ENCODE measurements at places on chromosomes 12 and 14. TPM values are rescaled to one million over a fixed set of nuclear protein-coding genes. Genes with fewer than 3 reads are reported as not detected.

DNA sequence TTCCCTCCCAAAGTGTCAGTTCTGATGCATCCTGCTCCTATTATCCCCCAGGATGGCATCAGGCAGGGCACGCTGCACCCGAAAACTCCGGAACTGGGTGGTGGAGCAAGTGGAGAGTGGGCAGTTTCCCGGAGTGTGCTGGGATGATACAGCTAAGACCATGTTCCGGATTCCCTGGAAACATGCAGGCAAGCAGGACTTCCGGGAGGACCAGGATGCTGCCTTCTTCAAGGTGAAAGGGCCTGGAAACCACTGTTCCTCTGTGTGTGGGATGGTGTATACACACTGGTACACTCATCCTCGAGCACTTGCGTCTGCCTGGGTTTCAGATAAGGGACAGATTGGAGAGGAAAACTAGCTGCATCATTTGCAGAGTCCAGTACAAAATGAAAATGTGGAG lies 1.0 kb downstream of the IRF9 start:
- DNase-seq: peak; percentile 44

DNA sequence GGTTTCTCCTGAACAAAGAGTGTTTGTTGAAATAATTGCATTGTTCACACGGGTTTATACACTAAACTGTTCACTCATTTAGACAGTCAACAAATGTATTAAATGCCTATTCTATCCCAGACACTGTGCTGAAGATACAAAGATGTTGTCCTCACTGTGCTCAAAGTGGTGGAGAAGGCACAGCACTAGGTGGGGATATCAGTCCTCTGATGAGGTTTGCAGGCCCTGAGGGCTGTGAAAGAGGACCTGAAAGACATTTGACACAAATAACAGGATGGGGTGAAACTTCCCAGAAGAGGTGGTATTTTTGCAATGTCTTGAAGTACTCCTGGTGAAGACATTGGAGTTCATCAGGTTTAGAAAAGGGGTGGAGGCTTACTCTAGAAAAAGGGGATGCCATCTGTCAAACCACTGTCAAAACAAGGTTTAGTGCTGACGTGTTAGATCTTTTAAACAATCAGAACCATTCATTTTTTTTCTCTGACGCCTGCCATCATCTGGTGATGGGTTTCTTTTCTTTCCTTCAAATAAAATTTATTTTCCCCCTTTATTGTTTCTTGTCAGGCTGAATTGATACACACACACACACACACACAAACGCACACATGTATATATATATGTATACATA lies 69.5 kb downstream of the ACSS3 start:
- DNase-seq: no peak

GRCh38 chr14:20387576-20387975 lies 25.7 kb downstream of the TEP1 start:
- no peak for DNase-seq

GRCh38 chr12:68915055-68915454 lies 17.9 kb downstream of the CPM start:
- DNase-seq: peak; percentile 90

DNA sequence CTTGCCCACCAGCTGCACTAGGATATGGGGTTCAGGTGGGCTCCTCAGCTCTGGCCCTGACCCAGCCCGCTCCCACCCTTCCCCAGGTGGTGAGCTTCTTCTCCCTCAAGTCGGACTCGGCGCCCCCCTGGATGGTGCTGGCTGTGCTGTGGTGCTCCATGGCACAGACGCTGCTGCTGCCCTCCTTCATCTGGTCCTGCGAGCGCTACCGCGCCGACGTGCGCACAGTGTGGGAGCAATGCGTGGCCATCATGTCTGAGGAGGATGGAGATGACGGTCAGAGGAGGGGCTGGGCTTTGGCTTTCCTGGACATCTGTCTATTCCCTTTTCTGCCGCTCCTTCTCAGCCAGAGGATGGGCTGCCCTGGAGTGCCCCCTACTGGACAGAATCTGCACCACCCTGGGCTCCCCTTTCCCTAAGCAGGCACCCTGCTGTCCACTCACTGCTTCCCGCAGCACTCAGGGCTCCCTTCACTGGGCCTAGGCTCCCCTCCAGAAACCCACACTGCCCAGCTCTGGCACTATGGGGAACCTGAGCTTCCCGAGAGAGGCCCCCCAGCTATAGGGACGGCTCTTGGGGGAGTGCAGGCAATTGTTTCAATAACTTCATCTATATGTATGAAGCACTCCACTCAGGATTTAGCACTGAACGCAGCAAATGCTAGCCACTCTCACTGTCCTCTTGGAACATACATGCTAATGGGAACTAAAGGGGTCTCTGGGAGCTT lies 2.6 kb upstream of the P3H3 start:
- DNase-seq: peak; percentile 84

DNA sequence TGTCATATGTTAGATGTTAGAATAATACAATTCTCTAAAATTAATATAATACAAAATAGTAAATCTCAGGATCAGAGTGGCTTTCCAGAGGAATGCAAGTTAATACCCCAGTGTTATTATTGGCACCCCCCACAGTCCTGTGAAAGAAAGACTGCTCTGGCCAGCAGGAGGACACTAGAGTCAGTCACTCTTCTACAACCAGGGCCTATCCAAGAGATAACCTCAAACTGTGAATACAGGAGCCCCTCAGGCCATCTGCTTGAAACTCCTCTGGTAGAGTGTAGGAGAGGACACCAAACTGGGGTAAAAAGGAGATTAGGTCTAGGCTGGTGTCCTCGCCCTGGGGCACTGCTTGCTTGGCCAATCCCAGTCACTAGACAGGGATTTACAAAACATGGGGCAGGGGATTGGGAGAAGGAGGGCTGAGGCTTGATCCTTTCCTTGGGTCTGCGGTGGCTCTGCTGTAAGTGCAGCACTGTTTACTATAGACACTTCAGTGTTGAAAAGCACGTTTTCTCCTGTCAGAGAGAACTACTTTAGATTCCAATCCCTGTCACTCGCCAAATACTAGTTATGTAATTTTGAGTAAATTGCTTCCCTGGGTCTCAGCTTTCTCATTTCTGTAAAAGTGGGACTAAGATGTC lies 44.5 kb upstream of the PTPRR start:
- no peak for DNase-seq

The PDE3A gene
- total RNA-seq: 16.2 TPM

The ARHGEF40 gene
- total RNA-seq: 71.9 TPM

The RPGRIP1 gene
- total RNA-seq: not detected

- DNase-seq: no peak
These were observed 7.2 kb upstream of the TBX3 start for GRCh38 chr12:114691196-114691595.

DNA sequence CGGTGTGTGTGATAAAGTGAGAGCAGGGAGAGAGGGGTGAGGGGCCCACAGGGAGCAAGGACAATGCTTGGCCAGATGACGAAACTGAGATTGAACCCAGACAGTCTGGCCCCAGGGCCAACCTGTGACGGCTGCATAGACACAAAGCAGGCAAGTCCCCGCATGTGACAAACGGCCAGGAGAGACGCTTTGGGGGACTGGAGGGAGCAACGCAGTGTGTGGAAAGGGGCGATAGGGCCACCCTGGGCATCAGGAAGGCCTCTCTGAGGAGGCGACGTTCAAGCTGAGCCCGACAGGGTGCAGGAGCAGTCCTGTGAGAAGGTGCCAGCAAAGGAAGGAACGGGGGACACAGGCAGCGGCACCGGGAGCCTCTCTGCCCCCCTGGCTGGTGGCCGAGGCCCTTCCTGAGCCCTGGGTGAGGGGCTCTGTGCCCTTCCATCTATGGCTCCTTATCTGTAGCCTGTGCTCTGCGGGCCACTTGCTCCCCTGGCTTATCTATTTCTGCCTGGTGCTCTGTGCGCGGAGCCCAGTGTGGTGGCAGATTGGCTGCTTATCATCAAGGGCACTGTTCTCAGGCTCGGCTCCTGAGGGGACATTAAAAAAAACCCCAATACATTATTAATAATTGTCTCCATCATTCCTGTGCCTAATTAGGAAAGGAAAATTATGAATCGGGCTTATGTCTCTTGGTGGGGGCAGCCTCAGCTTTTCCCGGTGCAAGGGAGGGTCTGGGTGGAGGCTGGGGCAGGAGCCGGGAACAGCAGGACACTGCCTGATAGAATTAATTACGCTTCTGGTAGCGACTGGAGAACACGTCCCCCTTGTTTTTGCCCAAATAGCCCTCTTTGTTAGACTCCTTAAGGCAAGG lies 39.8 kb downstream of the PRIMA1 start:
- no peak for DNase-seq

The IFI27 gene
- total RNA-seq: 78.2 TPM

DNA sequence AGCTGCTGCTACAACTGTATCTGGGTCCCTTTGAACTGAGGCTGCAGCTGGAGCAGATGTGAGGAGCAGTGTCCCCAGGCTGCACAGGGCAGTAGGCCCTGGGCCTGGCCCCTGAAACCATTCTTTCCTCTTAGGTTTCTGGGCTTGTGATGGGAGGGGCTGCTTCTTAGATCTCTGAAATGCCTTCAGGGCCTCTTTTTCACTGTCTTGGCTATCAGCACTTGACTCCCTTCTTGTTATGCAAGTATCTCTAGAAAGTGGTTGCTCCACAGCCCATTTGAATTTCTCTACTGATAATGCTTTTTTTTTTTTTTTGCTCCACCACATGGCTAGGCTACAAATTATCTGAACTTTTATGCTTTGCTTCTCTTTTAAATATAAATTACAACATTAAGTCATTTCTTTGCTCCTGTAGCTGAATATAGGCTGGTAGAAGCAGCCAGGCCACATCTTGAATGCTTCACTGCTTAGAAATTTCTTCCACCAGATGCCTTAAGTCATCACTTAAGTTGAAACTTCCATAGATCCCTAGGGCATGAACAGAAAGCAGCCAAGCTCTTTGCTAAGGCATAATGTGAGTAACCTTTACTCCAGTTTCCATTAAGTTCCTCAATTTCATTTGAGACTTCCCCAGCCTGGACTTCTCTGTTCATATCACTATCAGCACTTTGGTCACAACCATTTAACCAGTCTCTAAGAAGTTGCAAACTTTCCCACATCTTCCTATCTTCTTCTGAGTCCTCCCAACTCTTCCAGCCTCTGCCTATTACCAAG lies 41.1 kb downstream of the ACSM4 start:
- DNase-seq: no peak

DNA sequence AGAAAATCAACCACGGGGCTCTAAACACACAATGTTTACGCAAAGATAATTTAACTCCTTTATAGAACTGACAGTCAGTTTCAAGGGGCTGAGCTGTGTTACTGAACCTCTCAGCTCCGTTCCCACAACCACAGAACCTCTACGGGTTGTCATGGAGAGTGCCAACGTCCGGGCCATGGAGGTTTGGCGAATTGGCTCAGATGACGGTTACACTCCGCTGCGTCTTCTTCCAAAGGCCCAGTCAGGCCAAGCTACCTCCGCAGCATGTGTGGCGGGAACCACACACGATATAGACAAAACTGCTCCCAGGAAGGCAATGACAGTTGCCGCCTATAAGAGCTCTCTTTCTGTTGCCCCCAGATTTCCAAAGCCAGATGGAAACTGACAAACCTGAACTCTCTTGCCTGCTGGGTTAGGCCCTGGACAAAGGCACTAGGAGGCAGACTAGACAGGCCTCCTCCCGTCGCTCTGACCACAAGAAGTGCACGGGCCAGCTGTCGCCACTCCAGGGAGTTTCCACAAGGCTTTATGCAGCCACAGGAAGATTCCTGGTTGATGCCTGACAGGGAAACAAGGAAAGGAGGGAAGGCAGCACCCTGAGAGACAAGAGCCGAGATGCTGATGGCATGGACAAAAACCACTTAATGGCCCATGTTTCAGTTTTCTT lies 30.3 kb downstream of the CCDC88C start:
- peak; percentile 49 for DNase-seq

- peak; percentile 48 for DNase-seq
These were observed 20.0 kb downstream of the GAS2L3 start for GRCh38 chr12:100593490-100593889.

The PLEKHG7 gene
- not detected for total RNA-seq

- DNase-seq: no peak
These were observed 331.6 kb upstream of the STXBP6 start for GRCh38 chr14:25381498-25381897.

DNA sequence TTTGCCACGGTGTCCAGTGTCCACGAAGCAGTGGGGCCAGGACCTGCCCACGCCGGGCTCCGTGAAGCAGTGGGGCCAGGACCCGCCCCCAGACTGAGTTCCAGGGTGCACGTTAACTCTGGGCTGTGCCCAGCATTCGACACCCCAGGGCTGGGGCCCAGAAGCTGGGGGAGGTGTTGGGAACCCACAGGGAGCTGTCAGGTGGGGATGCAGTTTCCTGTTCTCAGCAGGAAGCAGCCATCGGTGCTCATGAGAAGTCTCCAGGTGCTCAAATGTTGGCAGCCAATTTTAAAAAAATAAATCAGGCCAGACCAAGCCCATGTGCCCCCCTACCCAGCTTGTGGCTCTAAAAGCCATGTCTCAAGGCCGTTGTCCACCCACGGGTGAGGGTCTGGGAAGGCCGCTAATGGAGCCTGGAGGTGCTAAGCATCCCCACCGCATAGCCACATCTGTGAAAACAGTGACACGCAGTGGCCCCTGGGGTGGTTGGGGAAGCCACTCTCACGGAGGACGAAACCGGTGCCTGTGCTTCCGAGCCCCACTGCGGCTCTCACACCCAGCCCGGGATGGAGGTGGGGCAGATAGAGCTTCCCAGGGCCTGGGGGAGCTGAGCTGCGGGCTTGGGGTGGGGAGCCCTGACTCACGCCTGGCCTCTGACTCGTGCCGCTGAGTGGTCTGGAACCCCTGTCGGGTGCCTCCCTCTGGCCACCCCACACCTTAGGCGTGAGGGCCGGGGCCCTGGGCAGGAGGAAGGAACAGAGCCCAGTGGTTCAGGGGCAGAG lies 53.5 kb downstream of the FBRSL1 start:
- no peak for DNase-seq

- DNase-seq: peak; percentile 31
These were observed 19.9 kb downstream of the PTGER2 start for GRCh38 chr14:52333823-52334657.

The SMAGP gene
- 29.3 TPM for total RNA-seq

DNA sequence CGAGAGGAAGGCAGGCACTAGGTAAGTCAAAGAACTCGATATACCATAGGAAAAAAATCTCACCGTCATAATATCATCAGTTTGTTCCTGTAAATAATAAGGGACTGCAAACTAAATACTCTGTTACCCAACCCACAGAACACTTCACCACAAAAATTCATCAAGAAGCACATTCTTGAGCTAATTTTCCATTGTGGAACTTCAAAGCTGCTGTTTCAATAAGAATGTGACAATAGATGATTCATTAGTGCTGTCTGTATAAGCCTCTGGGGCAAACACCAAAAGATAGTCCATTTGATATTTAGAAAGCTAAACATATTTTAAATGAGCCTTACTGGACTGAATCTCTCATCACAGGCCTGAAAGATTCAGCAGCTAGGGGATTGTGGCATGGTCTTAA lies 219.4 kb downstream of the KSR2 start:
- DNase-seq: no peak

The MAP3K9 gene
- 0.33 TPM for total RNA-seq

DNA sequence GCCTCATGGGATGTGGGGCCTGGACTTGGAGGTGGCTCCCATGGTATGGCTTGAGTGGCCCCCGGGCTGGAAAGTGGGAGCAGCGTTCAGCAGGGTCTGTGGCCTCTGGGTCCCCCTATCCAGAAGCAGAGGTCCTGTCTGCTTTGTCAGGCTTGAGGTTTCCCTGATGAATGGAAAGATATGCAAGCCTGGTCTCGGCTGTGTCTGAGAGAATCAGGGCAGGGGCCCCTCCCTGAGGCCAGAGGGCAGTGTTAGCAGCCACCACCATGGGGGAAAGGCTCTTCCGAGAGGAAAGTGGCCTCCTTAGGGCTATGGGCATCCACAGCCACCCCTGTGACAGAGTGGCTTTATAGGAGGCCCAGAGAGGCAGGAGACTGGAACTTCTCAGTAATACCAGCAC lies 128.2 kb downstream of the VRK1 start:
- no peak for DNase-seq

All from fibroblast of the aortic adventitia (primary cell).